ENCODE measurements at places on chromosomes 13 and 19.

DNA sequence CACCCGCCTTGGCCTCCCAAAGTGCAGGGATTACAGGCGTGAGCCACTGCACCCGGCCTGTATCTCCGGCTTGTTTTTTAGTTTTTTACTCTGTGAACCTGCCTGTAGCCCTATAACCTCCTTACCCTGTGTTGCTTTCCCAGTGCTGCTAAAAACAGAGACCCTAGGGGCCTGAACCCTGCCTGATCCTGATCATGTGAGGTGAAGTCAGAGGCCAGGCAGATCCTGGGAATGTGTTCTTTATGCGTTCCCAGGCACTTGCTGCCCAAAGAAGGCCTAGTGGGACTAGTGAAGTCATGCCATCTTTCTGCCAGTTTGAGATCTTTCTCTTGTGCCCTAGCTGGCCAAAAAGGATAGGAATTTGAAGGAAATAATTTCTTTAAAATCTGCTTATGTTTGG is 4.6 kb downstream of the UBA2 start:
- DNase-seq = no peak

GRCh38 chr13:66794340-66795031 is 435.6 kb downstream of the PCDH9 start:
- DNase-seq = peak; percentile 94

DNA sequence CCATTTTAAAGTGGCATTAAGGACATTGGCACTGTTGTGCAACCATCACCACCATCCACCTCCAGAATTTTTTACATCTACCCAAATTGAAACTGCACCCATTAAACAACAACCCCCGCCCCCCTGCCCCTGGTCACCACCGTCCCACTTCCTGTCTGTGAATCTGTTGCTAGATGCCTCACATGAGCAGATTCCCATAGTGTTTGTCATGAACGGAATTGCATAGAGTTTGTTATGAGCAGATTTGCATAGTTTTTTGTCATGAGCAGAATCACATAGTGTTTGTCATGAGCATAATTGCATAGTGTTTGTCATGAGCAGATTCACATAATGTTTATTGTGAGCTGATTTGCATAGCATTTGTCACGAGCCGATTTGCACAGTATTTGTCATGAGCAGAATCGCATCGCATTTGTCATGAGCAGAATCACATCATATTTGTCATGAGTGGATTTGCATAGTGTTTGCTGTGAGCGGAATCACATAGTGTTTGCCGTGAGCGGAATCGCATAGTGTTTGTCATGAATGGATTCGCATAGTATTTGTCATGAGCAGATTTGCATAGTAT is 54.0 kb upstream of the GTF3A start:
- DNase-seq = no peak

DNA sequence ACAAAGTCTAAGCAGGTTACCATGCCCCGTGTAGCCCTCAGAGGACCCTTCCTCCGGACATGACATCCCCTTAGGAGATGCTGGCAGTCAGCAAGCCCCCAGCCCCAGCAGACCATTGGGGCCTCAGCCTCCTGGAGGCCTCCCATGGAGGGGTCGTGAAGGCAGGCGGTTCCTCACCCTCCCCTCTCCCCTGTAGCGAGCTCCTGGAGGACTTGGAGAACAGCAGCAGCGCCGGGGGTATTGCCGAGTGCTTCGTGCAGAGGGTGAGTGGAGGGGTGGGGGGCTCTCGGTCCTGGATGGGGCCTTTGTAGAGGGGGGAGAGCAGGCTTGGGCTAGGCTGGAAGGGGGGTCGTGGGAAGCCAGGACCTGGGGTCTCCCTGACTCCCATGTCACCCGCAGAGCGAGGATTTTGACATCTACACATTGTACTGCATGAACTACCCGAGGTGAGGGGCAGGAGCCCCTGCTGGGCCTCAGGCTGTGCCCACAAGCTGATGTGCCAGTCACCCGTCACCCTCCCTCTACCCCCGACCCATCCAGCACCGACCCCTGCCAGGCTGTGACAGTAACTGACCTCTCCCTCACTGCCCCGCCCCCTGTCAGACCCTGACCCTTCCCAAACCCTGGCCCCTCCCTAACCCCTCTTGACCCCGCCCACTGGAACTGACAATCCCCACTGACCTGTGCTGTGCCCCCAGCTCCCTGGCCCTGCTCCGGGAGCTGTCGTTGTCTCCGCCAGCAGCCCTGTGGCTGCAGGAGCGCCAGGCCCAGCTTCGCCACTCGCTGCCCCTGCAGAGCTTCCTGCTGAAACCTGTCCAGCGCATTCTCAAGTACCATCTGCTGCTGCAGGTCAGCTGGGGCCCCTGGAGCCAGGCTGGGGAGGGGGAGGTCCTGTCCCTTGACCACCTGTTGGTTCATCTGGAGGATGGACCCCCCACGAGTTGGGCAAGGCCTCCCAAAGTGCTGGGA is 4.0 kb downstream of the PLEKHG2 start:
- DNase-seq = peak; percentile 30

DNA sequence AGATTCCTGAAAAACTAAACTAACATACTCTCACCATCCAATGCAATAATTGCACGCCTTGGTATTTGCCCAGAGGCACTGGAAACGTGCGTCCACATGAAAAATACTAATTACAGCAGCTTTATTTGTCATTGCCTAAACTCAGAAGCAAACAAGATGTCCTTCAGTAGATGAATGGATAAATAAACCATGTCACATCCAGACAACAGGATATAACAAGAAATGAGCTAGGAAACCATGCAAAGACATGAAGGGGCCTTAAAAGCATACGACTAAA is 25.0 kb downstream of the ELL start:
- DNase-seq = peak; percentile 57
